ENCODE measurements at places on chromosomes 11 and 22.

GRCh38 chr11:61162092-61162941 lies 1.1 kb upstream of the VPS37C start:
- DNase-seq: no peak

DNA sequence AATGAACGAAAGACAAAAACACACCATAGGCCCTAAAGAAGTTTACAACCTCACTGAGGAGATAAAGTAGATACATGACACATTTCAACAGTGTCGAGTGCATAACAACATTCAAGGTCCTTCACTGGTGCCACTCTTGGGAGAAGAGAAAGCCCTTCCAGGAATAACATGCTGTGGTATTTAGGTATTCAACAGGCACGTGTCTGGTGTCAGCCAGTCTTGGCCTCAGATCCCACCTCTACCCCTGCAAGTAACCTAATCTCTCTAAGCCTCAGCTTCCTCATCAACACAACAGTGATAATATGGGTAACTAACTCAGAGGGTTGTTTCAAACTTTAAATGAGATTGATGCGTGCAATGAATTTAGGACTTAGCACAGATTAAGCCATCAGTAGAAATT lies 235.0 kb upstream of the ZC3H12C start:
- no peak for DNase-seq

GRCh38 chr22:49028111-49028510 lies 799.6 kb downstream of the BRD1 start:
- DNase-seq: no peak

GRCh38 chr11:59615120-59615636 lies 396 bp downstream of the OSBP start:
- no peak for DNase-seq

- no peak for DNase-seq
Measured at GRCh38 chr11:60887556-60887955, 18.8 kb downstream of the PRPF19 start.

DNA sequence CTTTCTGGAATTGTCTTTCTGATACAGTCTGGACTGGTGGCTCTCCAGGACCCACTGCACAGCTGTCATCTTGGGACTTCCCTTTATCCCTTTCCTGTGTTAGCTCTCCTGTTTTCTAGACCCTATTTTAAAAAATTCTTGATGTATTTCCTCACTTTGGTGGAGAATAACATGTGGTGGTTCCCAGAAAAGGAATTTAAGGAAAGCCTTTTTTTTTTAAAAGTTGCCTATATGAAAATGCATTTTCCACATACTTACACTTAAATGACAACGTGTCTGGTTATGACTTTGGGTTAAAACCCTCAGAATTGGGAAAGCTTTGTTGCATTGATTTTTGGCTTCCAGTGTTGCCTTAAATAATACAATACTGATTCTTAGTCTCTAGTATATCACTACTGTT lies 400.7 kb downstream of the TMEM135 start:
- no peak for DNase-seq

DNA sequence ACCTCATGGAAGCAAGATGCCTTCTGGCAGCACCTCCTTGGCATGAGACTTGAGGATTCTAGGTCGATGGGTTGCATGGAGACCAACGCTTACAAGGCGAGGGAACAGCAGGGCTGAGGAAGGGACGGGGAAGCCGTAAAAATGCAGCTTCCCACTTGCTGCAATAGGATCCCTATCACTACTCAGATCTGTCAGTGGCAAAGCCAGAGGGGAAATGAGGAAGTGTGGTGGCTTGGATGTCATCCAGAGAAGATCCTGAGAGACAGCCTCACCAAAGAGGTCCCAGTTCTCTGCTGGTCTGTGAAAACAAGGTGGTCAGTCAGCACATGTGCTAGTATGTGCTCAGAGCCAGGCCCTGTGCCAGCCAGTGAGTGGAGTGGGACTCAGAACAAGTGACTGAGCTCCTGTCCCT lies 22.2 kb downstream of the CYB5R2 start:
- no peak for DNase-seq

DNA sequence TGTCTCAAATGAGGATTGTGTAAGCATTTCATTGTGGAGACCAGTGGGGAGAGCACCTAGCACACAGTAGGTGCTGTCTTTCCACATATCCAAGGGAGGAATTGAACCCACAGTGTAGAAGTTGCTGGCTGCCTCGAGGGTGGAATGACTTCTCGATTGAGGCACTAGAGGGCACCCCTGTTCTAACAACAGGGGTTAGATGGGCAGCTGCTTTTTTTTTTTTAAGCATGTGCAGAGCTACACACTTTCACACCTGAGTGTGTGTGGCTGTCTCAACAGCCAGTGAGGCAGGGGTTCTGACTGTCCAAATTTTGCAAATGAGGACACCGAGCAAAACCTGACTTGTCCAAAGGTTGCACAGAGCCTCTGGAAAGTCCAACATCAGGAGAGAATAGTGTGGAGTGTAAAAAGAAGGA lies 118.2 kb upstream of the CRYBB3 start:
- no peak for DNase-seq

DNA sequence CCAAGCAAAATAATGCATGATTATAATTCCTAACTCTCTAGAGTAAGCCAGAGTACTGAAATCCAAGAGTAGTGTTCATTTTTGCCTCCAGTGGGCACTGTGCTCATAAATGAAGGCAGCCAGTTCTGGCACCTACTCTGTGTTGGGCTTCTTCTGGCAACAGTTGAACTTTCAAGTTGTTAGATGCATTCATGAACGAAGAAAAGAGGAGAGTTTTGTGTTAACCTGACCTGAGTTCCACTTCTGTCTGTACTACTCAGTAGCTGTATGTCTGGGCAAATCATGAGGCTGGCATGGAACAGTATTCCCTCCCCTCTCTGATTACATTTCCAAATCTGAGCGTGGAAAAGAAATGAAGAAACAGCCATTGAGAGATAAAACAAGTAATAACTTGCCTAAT lies 20.3 kb upstream of the TENM4 start:
- no peak for DNase-seq

DNA sequence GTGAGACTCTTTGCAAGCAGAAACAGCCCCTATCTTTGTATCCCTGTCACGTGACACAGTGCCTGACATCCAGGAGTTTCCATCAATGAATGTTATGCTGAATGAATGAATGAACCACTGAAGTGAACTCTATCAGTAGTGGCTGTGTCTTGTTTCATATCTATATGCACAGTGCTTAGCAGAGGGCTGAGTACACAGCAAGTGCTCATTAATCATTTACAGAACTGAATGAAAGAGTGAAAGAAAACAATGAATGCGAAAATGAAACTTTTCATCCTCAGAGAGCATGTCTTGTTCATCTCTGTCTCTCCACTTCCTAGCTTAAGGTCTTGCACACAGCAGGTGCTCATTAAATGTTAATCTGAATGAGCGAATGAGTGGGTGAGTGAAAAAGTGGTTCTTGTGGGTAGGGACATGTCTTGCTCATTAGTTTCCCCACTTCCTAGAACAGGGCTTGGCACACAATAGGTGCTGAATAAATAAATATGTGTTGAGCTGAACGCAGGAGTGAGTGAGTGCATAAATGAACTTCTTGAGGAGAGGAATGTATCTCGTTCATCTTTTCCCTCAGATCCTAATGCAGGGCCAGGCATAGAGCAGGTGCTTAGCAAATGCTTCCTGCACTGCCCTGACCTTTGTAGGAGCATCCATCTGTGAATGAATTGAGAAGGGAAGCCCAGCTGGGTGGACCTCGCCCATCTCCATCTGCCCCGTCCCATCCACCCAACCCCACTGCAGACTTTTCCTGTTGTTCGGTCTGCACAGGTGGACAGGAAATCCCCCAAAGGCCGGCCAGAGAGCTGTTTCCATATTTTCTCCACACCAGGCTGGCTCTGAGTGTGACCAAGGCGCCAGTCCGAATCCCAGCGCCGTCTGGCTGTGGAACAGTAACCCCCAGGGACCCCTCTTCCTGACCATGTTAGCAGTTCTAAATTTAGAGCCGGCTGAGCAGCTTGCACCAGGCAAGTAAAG lies 113.4 kb upstream of the CRYBB3 start:
- no peak for DNase-seq

- no peak for DNase-seq
Measured at GRCh38 chr11:61477727-61478148, 30.8 kb upstream of the LRRC10B start.

- DNase-seq: no peak
Measured at GRCh38 chr22:49967706-49968208, 7.2 kb downstream of the PIM3 start.

DNA sequence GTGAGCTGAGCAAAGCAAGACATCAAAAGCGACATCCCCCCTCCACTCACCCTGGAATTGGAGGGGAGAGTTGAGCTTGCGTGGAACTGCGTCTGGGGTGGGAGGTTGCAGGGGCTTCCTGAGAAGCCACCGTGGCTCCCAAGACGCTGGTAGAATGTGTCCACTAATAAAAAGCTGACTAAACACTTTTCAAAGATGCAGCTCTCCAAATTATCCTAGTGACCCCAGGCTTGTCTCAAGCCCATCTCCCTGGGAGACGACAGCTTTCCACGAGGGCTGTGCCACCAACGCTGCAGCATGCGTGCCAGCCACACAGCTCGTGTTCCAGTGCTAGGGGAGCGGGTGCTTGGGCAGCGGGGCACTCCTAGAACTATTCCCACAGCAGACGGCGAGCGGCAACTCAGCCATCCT lies 6.3 kb upstream of the GAL start:
- DNase-seq: no peak

DNA sequence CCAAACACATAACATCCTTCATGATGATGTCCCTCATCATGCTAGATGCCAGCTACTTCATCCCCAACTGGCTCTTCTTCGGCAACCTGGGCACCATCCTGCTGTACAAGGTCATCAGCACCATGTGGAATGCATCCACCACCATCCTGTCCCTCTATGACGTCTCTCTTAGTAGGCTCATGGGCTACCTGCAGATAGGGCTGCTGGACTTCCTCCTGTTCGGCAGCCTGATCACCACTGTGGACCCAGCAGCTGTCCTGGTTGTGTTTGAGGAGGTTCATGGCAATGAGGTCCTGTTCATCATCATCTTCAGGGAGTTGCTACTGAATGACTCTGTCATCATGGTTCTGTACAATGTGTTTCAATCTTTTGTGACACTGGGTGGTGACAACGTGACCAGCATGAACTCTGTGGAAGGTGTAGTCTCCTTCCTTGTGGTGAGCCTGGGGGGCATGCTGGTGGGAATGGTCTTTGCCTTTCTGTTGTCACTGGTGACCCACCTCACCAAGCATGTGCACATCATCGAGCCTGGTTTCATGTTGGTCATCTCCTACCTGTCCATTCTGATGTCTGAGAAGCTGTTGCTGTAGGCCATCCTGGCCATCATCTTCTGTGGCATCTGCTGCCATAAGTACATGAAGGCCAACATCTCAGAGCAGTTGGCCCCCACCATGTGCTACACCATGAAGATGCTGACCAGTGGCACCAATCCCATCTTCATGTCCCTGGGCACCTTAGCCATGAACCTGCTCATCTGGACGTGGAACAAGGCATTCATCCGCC lies 120.7 kb upstream of the SERPIND1 start:
- no peak for DNase-seq

- peak; percentile 56 for DNase-seq
Measured at GRCh38 chr22:46071451-46072109, 78.7 kb upstream of the PPARA start.

DNA sequence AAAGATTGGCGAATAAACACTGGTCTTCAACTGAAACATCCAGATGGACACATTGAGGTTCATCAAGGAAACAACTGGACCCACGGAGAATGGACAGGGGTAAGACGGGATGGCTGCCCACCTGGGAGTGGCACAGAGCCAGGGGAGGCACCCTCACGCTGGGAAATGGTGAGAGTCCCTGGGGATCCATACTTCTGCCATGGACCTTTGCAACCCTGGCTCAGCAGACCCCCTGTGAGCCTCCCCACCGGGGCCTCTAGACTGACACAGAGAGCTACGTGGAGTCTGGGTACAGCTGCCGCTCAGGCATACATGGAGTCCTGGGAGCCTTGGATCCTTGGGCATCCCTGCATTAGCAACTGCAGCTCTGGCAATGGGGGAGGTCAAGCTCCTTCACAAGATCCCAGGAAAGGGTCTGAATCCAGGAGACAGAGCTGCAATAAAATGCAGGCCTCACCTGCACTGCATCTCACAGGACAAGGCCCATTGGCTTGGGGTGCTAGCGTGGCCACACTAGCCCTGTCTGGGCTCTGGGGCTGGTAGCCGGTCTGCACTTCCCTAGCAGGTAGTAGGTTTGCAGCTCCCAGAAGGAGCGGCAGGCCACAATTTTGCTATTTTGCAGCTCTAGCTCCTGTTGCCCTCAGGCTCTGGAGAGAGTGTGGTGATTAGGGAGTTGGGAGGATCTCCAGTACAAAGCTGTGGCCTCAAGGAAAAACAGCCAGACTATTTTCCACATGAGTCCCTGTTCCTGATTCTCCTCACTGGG lies 496.4 kb upstream of the LRRC4C start:
- no peak for DNase-seq

DNA sequence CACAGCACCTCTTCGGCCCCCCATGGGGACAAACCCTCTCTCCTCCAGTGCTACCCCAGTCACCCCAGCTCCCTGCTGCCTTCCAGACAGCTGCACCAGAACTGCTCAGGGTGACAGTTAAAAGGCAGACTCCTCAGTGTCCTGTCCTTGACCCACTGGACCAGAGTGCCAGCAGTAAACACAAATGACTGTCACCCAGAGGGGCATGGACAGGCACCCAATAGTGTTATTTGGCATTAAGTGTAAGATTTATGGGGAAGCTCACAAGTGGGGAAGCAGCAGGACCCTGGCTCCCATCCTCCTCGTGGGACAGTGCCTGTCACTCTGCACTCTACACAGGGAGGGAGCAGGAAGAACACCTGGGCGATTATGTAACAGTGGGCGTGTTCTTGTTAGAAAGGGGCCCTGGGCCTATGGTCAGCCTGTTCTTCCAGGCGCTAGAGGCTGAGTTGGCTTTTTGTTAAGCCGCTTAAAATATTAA lies 5.0 kb downstream of the RPS19BP1 start:
- DNase-seq: no peak

GRCh38 chr22:23834793-23835483 lies 3.9 kb downstream of the DERL3 start:
- no peak for DNase-seq

GRCh38 chr11:70078095-70078780 lies at the start of gene ANO1:
ANO1 (plus strand) TSS chr11:70078317; CDS start chr11:70078607, 290 bp downstream.
- DNase-seq: no peak

DNA sequence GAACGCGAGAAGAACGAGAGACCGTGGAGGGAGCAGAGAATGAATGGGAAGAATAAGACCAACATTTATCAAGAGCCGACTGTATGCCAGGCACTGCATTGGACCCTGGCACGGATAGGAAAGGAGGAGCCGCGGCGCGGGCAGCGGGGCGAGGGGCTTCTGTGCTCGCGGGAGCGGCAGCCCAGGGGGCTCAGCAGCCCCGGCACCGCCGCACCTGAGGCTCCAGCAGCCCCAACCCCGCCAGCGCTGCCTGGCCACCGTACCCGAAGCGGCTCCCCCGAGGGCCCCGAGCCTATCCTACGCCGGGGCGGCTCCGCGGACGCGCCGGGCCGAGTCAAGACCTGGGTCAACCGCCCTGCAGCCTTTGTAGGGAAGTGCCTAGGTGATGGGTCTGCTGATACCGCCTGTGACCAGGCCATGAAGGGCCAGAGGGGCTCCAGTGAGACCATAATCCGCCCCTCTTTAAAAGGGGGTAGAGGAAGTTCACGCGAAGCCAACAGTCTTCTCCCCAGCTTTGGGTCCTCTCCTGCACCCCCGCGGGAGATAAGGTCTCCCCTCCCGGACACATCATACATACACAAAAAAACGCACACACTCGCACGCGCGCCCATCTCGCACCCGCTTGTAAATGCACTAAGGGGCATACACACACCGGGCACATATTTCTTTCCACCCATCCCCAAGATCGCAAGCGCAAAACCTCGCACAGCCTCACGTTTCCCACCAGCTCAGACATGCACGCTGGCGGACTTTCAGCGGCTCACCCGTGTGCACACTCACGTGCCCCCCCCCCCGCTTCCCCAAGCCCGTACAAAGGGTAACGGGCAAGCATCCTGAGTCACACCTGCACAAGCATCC lies 935 bp upstream of the RTN4RL2 start:
- DNase-seq: no peak
